ENCODE measurements at places on chromosomes 7 and 10.

DNA sequence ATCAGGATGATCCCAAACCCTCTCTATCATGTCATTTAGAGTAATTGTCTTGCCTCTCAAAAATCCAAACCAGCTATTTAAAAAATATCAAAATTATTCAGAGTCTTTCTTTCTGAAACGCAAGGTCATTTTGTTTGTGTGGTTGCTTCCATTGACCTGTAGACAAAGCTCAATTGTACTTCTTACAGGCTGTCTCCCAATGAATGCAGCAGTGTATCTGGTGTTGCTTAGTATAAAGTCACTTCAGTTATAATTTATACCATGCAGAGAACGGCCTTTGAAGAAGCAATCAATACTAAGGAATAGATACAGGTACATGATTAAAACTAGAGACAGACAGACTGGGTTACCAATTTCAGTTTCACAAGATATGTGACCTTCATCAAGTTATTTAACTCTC is 80.9 kb downstream of the DOCK4 start:
- DNase-seq: peak; percentile 84

DNA sequence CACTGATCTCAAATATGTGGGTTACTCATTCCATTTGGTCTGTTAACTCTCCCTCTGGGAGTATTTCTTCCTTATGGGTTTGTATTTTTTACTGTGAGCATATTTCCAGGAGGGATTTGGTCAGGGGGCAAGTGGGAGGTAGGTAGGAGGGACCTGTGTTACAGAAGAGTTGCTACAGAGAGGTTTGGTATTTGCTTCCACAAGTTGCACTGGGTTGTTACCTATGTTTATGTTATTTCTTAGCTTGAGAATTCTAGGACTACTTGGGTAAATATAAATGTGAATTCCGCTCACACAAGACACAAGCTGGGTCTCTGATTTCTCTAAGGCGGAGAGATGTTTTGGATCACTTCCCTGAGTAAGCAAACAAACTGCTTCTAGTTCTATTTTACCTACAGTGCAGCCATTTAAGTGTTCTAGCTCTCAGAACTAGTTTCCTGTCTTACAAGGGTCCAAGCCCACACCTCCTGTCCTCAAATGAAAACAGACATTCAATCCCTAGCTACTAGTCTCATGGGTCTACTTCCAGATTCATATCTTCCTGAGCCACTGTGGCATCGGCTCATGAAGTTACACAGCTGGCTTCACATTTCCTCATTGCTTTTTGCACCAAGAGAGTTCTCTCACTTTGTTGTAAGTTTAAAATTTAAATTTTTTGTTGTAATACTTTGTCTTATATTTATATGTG is 75.4 kb upstream of the PPP1R3C start:
- no peak for DNase-seq

- no peak for DNase-seq
Measured at GRCh38 chr7:133727476-133728214, 399.5 kb upstream of the LRGUK start.

DNA sequence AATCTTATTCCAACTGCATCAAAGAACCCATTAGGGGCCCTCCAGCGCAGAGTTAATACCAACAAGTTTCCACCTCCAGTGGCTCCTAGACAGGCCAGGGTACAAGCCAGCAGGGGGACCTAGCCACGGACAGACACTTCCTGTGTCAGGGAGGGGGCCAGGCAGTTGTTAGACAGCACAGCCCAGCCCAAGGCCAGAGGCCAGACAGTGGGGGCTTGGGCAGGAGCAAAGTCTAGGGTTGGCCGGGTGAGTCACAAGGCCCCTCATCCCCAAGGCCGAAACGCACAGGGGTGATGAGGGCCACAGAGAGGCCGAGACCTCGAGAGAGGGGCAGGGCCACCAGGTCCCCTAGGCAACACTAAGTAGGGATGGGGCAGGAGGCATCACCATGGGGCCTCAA is 19.3 kb upstream of the OPTN start:
- DNase-seq: no peak

- DNase-seq: peak; percentile 26
Measured at GRCh38 chr10:11610166-11610825, 1.2 kb downstream of the USP6NL start.

DNA sequence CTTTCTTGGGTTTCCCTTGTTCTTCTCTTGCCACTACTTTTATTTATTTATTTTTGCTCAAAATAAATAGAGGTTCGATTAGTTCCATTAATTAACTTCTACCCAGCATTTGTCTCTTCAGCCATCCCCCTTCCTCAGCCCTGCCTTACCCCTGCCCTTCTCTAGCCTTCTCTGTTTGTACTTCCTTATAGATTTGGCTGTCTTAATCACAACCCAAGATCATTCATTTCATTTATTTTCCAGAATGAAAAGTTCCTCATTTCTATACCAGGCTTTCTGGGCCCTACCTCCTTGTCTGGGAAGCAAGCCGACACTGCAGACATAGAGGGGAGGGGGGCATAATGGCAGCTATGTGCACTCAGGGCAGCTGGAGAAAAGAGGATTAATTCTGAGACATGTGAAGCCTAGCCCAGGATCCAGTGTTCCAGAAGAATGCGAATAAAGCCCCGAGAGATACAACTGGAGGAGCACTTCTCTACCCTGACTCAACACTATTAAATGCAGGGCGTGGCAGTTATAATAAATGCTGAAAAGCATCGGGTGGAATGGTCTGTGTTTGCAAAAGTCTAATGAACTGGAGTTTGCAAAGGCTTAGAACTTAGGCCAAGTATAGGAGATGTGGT is 6.4 kb upstream of the PDCD4 start:
- DNase-seq: no peak

- DNase-seq: no peak
Measured at GRCh38 chr7:75988568-75989499, 5.6 kb downstream of the TMEM120A start.

DNA sequence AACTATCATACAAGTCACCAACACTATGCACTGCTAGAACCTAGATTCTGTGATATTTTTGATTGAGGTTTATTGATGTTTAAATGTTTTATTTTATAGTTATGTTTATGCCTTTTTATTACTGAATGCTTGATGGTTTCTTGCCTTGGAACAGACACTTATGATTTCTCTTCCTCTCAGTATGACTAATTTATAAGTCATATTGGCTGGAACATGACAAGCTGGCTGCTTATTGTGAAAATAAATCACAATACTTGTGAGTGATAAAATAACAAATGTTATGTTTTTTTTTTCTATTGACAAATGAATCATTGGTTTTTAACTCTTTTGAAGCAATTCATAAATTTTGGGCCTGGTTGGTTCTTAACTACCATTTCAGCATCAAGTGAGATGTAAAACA is 142.0 kb upstream of the MALRD1 start:
- no peak for DNase-seq

GRCh38 chr10:51445588-51445987 is 253.8 kb downstream of the CSTF2T start:
- no peak for DNase-seq

DNA sequence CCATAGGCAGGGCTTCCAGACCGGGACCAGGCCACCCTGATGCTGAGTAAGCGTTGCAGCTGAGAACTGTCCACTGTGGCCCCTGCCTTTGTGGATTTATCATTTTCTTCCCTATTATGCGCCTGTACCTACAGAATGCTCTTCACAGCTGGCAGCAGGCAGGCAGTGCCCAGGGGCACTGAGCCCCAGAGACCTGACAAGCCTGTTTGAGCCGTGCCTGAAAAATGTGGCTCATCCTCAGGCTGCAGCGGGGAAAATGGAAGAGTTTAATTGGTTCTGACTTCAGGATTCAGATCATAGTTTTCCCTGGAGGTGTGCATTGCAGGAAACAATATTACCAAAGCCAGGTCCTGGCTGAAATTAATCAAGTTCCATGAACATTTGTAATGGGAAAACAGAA is 200.2 kb downstream of the ZNF438 start:
- DNase-seq: no peak

DNA sequence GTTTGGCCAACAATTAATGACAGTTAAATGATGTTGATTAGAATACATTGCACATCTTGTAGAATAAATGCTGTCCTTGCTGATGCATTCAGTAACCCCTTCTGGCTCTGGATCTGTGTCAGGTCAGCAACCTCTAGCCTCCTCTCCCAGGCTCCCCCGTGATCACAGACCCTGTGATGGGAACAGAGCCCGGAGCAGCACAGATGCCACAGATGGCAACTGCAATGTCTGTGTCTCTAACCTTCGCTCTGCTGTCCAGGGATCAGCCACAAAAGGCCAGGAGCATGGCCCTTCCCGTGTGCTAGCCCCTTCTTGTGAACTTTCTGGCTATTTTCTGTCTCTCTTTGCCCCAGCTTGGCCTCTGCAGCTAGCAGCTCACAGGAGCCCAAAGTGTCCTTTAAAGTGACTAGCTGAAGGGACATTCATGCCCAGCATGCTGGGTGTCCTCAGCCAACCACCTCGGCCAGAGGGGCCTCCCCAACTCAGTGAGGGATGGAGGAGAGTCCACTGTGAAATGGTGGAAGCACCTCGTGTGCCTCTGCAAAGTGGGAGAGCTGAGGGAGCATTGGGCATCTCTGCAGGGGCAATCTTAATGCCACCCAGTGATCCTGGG is 167.0 kb upstream of the TCERG1L start:
- no peak for DNase-seq

- no peak for DNase-seq
Measured at GRCh38 chr7:151868396-151869108, 8.4 kb downstream of the PRKAG2 start.

- peak; percentile 39 for DNase-seq
Measured at GRCh38 chr7:81484261-81484660, 285.6 kb downstream of the HGF start.

DNA sequence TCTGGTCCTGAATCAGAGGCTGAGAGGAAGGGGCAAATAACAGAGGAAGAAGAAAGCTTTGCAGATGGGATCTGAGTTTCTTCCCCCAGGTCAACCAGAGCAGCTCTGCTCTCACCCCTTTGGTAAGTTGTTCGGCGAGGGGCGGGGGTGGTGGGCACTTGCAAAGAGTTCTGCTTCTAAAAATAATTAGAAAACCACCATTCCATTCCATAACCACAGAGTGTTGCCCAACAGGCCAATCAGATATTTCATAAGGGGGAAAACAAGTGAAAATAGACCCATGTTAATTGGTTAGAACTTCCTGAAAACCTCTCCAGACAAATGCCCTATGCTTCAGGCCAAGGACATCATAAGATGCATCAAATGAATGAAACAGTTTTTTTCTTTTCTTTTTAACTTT is 43.6 kb upstream of the R3HCC1L start:
- DNase-seq: no peak

- DNase-seq: no peak
Measured at GRCh38 chr7:40698214-40698920, 563.6 kb downstream of the SUGCT start.

- no peak for DNase-seq
Measured at GRCh38 chr10:96468845-96469244, 44.9 kb downstream of the TLL2 start.

DNA sequence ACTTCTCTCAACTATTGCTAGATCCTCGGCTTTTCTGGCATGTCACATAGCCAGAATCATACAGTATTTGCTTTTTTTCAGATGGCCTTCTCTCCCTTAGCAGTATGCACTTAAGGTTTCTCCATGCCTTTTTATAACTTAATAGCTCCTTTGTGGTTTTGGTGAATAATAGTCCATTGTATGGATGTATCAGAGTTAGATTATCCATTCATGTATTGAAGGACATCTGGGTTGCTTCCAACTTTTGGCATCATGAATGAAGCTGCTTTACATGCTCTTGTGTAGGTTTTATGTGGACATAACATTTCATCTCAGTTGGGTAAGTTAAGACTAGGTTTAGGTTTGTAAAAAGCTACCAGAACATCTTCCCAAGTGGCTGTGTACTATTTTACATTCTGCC is 4.6 kb downstream of the ATP5F1C start:
- peak; percentile 71 for DNase-seq

GRCh38 chr10:132175907-132176581 is 10.7 kb upstream of the DPYSL4 start:
- DNase-seq: peak; percentile 89

DNA sequence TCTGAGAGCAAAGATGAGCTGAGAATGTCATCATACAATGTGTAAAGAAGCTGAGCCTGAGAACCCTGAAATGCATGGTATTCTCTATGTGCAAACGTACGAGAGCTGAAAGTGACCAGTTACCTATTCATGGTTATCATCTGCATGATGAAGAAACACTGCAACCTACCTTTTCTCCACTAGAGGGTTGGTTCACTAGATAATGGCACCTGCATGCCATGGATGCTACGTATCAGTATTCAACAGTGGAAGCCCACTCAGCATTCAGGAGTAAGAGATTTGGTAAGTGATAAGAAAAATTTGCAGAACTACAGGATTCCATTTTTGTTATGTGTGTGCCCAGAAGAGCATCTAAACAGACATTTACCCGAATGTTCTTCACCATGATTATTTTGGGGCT is 145.4 kb downstream of the PTPRN2 start:
- no peak for DNase-seq

- DNase-seq: no peak
Measured at GRCh38 chr10:89591111-89591795, 53.8 kb downstream of the PANK1 start.

GRCh38 chr10:126133906-126134656 is 237.7 kb downstream of the FANK1 start:
- DNase-seq: no peak

GRCh38 chr7:92621561-92622023 is 31.4 kb upstream of the FAM133B start:
- no peak for DNase-seq

- DNase-seq: no peak
Measured at GRCh38 chr10:123935680-123936079, 44.1 kb upstream of the CPXM2 start.

DNA sequence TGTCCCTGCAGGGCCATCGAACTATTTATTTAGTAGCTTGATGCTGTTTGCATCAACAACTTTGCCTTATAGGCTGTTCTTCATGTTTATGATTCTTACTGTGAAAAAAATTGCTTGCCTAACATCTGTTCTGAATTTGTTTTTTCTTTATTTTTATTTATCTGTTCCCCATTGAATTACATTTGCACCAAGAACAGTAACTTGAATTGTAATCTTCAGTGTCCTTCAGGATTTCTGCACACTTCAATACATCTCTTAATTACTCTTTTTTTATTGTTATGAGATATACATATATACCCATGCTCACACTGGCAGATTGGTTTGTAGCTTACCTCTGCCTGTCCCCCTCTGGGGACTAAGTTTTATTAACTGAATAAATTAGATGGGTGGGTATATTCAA is 64.4 kb downstream of the TBXAS1 start:
- no peak for DNase-seq

- DNase-seq: no peak
Measured at GRCh38 chr7:66213637-66214036, 8.5 kb downstream of the TPST1 start.

GRCh38 chr10:128622706-128623105 is 496.5 kb upstream of the MKI67 start:
- no peak for DNase-seq

GRCh38 chr10:96324447-96324846 is 20.2 kb downstream of the DNTT start:
- DNase-seq: no peak
